Endothelial cell (in vitro differentiated cells): ENCODE measurements at places on chromosomes 3 and 15. TPM values are rescaled to one million over a fixed set of nuclear protein-coding genes. Genes with fewer than 3 reads are reported as not detected.

Gene AHSG
- total RNA-seq: not detected

Gene SLC28A2
- total RNA-seq: not detected

Gene ASB14
- total RNA-seq: not detected

Gene RLBP1
- total RNA-seq: not detected

Gene FBXO45
- 17.0 TPM for total RNA-seq

Gene ALDH1A3
- 13.9 TPM for total RNA-seq

Gene CKMT1B
- 12.8 TPM for total RNA-seq

Gene SLC22A14
- total RNA-seq: 0.36 TPM

Gene CX3CR1
- total RNA-seq: 4.2 TPM

DNA sequence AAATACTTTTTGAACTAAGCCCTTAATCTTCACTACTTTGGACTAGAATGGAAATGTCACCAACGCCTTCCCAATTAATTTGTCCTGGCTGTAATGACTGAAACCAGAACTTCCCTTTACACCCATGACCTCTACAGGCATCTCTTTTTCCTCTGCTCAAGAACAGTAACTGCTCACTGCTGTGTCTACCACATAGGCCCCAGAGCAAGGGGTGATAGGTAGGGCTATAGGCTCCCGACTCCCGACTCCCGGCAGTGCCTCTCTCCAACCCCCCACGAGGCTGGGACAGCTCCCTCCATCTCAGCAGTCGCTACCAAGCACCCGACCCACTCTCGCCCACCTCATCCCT, 384 bp upstream of the LEKR1 start:
- no peak for DNase-seq

- DNase-seq: no peak
Measured at GRCh38 chr15:62362144-62362543, 197.1 kb upstream of the C2CD4B start.

DNA sequence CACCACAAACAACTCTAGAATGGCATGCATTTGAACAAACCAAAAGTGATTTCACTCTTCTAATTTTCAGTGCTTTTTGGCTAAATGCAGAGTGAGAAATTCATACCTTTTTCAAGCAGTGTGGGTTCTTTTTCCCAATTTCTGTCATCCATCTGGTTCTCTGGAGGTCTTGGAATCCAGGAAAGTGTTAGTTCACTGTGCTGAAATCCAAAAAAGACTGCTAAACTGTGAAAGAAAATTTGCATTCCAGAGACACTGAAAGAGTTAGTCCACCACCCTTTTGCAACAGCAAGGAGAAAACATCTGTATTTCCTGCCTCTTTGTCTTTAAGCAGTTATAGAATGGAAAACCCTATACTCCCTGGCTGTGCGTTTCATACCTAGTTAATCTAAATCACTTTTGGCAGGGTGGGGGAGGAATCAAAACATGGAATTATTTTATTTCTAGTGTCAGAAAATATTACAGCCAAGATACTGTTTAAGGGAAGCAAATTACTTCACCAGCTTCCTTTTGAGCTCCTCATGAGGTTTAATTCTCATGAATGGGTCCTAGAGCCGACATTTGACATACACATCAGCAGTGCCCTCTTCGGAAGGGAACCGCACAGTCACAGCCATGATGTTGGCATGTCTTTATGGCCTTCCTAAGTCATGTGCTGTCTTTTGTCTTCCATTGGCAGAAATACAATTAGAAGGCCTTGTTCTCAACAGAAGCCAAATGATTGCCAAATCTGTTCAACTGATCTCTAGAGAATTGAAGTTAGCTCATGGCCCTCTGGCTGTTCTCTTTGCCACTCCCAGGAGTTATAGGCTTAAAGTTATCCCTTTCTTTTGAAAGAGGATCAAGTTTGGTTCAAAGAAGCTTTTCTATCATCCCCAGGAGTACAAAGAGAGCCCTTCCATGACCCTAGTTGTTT, 317.7 kb upstream of the TPRG1 start:
- no peak for DNase-seq

DNA sequence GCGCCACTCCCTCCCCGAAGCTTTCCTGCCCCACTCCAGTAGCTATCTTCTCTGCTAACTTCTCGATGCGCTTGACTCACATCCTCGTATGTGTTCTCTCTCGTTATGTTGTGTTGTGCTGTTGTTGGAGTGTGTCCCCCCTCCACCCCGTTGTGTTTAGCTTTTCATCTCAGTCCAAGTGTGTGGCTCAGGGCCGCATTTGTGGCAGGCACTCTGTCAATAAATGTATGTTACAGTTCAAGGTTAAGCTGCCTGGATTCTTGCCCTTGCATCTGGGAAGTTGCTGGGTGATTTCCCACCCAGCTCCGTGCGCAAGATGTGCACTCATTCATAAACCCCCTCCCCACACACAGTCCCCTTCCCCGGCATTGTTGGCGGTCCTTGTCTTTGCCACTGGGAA, 71.9 kb downstream of the PGPEP1L start:
- no peak for DNase-seq

GRCh38 chr3:70138606-70139005, 139.1 kb downstream of the SAMMSON start:
- no peak for DNase-seq

- no peak for DNase-seq
Measured at GRCh38 chr3:73529308-73530021, 95.3 kb downstream of the PDZRN3 start.

GRCh38 chr15:25693321-25694238, 169.5 kb downstream of the ATP10A start:
- peak; percentile 75 for DNase-seq

DNA sequence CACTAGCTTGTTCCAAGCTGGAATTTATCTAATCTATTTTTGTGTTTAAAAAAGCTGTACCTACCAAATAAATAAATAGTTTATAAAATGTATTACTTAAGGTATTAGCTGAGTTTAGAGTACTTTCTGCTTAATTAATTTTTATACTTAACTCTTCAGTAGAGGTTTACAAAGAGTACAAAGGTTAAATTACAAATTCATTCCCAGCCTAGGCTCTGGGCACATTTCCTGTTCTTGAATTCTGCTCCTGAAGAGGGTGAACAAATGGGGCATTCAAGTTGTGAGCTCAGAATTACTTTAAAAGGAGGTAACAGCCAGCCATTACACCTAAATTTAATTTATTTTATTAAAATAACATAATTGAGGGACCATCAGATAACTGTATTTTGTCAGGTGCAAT, 26.4 kb downstream of the MKRN2 start:
- DNase-seq: no peak

DNA sequence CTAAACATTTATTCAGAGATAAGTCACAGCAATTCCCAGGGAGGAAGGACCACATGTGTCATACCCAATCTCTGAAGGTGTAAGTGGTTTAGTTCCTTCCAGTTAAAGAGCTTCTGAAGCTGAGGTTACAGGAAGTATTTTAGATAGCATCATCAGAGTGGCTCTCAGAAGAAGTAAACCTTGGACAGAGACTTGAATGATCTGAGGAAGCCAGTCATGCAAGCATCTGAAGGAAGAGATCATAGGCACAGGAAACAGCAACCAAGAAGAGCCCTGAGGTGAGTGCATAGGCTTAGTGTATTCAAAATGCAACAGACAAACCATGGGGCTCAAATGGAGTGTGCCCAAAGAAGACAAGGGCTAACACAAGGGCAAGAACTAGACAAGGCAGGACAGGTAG, 210.3 kb downstream of the ULK4 start:
- no peak for DNase-seq

DNA sequence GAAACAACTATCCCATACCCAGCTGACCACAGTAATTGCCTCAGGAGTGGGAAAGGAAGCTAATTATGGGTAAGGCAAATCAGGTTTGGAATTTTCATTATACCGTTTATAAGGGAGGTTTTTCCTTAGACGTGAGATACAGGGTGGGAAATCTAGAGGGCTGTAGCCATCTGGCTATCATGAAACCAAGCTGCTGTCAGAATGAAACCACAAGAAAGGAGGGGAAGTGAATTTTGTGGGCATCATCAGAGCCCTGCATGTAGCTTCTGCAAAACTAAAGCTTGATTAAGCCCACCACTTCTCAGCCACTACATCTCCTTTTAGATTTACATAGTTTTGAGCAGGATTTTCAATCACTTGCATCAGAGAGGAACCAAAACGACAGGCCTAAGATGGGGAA, 893.5 kb downstream of the TUSC7 start:
- DNase-seq: no peak

DNA sequence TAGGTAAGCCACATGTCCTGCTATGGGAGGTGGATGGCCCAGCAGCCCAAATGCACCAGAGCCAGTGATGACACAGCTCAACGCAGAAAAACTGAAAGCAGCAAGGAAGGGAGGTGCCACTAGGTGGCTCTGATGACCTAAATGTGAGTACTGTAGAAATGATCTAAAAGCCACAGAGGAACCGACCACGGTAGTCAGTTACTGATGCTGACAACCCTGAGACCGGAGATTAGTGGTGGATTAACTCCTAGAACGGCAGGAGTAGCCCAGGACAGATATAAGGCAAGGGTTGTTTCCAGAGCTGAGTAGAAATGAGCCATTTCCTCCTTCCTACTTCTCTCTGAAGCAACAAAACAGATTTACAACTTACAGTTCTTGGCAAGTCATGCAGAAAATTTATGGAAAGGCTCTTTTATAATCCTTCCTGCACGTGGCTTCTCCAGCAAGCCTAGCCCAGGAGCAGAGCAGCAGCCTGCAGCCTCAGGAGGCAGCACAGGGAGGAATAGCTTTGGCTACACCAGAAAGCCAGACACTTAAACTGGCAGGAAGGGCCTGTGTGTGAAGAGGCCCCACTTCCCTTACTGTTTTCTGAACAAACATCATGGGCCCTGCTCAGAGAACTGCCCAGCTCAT, 13.1 kb downstream of the FBXL22 start:
- peak; percentile 62 for DNase-seq

- no peak for DNase-seq
Measured at GRCh38 chr3:185852635-185853034, 27.8 kb upstream of the IGF2BP2 start.

DNA sequence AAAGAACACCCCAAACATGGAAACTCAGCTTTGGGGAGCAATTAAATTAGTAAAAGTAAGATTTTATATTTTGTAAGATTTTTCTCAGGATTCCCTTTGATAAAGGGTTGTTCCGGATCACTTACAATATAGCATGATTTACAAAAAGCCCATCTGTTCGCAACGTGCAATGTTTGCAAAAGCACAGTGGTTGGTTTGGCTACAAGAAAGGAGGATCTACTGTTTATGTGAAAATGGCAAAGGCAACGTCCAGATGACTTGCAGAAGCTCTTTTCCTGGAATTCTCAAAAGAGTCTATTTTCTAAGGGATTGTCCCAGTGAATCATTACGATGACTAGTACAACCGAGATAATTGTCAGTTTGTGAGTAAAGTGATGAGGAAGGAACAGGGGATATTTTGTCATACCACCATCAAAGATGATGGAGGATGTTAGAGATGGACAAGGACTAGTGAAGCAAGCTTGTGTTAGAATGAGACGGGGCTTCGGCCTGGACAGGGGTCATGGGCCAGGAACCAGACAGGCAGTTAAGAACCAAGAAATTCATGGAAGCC, 71.6 kb downstream of the CRYGS start:
- no peak for DNase-seq

DNA sequence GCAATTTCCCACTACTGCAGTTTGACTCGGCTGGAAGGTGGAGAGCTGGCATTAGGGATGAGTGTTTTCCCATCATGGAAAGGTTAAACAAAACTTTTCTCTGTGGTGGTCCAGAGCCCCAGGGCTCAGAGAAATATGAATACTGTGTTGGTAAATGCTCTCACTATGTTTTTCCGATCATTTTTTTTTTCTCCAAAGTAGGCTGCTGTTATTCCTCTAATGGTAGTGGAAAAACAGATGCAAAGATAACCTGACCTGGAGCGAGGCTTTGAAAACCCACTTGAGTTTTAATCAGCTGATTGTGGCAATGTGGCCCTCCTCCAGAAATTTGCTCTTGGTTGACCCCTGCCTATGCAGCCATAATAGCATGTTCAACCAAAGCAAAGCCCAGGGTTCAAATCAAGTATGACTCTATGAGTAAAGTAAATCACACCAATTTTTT, 320.8 kb upstream of the CTNNB1 start:
- no peak for DNase-seq

- DNase-seq: no peak
Measured at GRCh38 chr3:79657076-79657475, 110.7 kb downstream of the ROBO1 start.

- DNase-seq: no peak
Measured at GRCh38 chr15:85609492-85609891, 185.2 kb downstream of the KLHL25 start.

DNA sequence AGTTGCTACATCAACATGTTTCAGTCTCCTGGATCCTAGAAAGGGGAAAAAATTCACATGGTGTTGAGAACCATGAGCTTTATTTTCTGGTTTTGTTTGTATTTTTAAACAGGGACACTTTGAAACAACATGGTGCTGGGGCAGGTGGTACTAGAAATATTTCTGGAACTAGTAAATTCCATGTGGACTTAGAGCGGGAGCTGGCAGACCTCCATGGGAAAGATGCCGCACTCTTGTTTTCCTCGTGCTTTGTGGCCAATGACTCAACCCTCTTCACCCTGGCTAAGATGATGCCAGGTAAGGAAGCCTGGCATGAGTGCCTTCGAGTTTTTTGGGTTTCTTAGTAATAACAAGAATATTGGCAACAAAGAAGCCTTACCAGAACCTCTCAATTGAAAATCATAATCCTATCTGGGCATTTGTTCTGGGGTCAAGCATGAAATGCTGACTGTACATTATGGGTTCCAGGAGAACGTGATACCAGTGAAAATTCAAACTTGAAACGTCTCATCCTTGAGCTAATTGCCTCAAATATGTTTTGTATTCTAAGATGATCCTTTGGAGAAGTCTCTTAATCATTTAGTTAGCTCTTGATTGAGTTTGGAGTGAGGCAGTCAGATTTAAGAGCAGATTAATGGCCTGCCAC, 7.9 kb downstream of the ALAS1 start:
- DNase-seq: no peak

DNA sequence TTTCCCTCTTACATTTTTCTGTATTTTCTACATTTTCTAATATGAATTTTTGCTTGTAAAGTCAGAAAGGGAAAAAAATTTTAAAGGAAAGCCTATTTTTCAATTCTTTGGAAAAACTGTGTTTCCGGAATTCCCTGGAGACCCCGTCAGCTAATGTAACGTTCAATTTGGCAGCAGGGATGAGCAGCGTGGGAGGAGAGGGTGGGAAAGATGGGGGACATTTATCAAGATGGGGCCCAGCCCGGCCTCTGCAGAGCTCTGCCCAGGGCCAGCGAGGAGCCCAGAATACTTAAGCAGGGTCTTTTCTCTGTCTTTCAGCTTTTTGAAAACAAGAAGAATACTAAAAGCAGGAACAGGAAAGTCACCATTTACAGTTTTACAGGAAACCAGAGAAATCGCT, 129.0 kb downstream of the LRRK1 start:
- DNase-seq: no peak

DNA sequence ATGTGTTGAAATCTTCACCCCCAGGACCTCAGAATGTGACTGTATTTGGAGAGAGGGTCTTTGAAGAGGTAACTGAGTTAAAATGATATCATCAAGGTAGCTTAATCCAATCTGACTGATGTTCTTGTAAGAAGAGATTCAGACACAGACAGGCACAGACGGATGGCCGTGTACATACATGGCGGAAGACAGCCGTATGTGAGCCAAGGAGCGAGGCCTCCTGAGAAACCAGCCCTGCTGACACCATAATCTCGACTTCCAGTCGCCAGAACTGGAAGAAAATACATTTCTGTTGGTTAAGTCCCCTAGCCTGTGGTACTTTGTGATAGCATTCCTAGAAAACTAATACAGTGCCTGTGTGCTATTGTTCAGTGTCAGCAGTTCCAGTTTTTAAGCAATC, 73.6 kb downstream of the APBA2 start:
- no peak for DNase-seq

- no peak for DNase-seq
Measured at GRCh38 chr15:64901914-64902313, 9.8 kb upstream of the ANKDD1A start.
